ENCODE measurements at places on chromosomes 3 and 15.
A peak's percentile ranks its signal among the peaks of the same experiment; 100 is the strongest.

GRCh38 chr15:68502398-68502901 lies 70.5 kb upstream of the ITGA11 start:
- DNase-seq, result no peak

GRCh38 chr3:188156056-188156455 lies 2.1 kb downstream of the LPP start:
- DNase-seq, result no peak

DNA sequence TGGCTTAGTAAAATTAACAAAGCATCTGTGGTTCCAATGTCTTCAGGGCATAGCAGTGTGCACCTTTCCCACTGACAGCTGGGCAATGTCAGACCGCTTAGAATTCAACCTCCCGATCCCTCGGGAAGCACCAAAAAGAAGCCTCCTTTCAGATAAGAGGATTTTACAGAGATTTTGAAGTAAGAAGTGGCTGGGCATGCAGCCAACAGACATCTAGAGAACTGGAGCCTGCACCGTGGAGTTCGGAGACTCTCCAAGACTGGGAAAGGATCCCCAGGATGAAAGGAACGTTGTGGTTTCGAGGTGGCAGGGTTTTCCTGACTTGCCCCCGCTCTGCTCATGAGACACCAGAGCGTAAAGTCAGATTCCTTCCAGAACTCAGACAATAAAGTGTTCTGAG lies 5.3 kb downstream of the FAM174B start:
- no peak for DNase-seq

- DNase-seq, result peak; percentile 27
These were observed 69.7 kb upstream of the LRRFIP2 start for GRCh38 chr3:37243820-37244748.

- no peak for DNase-seq
These were observed 19.8 kb upstream of the CHCHD6 start for GRCh38 chr3:126684218-126684751.

DNA sequence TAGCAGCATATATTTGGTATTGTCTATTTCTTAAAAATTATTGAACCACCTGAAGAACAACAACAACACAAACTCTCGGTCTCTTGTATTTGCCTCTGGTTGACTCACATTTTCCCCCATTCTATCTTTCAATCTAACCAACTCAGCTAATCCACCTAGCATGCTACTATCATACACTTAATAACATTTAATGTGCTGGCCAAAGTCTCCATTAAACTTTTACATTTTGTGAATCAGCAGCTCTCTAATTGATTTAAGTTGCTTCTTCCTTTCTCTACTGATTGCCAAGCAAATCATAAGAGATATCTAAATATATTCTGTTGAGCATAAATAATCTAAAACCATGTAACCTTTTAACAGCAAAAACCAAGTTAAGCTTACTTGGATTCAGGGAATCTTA lies 631.7 kb downstream of the IGSF11 start:
- no peak for DNase-seq

DNA sequence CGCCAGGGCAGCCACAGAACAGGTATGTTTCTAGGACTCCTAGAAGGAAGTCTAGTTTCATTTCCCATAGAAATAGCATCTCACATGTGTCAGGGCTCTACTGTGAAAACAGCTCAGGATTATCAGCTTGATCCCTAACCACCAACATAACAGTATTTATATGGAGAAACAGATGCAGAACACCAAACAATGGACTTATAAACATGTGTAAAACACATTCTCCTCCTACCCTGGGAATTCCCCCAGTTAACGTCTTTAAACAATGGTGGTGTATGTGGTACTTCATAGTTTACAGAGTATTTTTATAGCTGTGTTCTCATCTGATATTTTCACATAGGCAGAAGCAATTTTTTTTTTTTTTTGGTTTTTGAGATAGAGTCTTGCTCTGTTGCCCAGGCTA lies 9.7 kb downstream of the TNFSF10 start:
- DNase-seq, result peak; percentile 84

DNA sequence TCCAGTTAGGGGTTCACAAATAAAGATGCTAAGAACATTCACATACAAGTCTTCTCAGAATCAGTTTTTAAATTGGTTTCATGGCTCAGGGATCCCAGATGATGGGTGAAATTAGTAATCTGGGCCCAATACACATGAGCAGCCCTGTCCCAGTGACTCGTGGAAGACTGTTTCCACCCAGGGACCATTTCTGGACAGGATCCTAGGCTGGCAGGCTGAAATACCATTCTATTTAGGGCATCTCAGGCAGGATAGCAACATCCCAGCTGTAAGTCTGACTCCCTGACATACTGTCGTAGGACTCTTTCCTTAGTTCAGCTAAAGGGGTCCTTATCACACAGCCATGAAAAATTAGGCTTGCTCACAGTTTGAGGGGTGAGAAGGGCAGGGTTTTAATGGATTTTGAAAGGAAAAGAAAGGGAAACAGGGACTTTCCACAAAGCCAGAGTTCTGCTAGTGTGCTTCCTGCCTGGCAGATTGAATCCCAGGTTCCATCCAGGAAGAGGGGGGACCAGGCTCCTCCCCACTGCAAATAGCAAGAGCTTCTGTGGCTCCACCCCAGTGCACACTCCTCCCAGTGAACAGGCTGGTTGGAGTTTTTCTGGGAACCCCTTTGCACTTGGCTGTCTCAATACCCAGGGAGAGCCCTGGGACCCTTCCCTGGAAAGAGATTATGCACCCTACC lies 41.3 kb upstream of the LYZL4 start:
- no peak for DNase-seq

GRCh38 chr3:56458496-56459103 lies 9.7 kb downstream of the ERC2 start:
- no peak for DNase-seq

- DNase-seq, result peak; percentile 65
These were observed 31.8 kb downstream of the FSTL1 start for GRCh38 chr3:120418866-120419490.

DNA sequence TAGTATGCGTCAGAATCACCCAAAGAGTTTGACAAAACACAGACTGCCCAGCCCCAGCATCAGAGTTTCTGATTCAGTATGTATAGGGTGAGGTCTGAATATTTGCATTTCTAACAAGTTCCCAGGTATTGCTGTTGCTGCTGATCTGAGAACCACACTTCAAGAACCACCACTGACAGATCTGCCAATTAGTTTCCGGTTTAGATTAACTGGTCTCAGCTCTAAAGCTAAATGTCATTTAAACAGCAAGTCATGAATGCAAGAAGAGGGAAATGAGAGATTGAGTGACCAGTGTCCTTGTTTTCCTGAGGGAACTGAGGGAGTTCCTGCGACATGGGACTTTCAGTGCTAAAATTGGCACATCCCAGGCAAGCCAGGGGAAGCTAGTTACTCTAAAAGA lies 305.0 kb downstream of the ZNF385D start:
- no peak for DNase-seq

DNA sequence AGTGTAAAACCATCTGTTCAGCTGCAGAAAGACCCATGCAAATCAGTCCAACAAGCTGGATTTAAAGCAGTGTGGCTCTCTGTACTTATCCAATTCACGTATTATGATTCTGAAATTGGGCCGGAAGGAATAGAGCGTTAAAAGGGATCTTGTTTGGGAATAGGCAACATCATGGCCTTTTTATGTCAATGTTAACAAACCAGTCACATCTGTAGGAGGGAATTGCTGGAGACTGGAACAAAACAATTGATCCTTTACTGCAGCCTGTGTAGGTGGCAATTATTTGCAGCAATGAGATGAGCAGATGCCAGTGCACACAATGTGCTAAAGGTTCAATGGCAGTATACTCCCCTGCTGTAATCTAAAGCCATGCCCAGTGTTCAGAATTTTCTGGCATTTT lies 887.4 kb upstream of the ROBO1 start:
- no peak for DNase-seq

GRCh38 chr3:64224826-64225610 lies at the start of gene PRICKLE2:
TSS of gene PRICKLE2 (minus strand) at chr3:64225466. CDS start at chr3:64198927, 26,539 bp downstream.
- peak; percentile 87 for DNase-seq

DNA sequence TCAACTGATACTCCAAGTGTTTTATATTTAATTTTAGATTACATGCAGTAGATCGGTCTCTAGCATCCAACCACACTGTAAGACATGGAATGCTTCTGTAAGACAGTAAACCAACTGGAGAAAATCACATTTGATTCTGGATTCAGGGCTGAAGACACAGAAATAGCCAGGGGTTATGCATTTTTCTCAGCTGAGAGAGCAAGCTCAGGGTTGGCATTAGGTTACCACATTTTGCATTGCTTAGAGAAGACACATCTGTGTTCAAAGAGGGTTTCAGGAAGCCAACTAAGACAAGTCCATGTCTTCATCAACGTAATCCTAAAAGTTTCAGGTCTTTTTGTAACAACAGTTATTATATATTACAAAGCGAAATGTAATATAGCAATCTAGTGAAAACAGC lies 27.7 kb upstream of the UNC13C start:
- DNase-seq, result no peak

DNA sequence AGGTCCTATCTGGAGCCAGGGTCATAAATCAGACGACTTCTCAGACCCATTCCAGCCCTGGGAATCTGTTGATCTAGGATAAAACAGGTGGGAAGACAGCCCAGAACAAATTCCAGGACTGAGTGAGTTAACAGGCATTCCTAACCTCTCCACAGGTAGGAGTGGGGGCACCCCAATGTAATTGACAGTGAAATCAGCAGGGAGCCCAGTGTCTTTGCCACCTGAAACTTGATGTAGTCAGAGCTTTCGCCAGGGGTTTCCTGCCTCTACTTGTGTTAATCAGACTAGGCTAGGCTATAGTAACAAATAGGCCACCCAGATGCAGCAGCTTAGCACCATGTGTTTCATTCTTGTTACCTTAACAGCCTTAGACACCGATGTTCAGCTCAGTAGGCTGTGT lies 2.7 kb upstream of the HEG1 start:
- no peak for DNase-seq

DNA sequence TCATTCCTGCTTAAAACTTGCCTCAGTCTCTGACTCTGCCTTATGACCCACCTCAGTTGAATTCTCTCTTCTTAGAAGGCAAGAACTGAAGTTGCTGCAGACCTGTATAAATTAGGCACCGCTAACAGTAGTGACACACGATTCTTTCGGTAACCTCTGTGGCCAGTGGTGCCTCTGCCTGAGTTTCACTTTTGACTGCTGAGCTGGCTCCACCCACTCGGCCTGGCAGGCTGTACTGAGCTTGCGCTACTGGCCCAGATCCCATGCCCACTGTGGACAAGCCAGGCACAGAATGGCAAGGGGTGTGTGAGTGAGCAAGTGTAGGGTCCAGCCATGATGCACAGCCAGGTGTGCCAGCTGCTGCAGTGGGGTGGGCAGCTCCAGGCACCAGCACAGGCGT lies 19.1 kb upstream of the EIF1B start:
- DNase-seq, result peak; percentile 6

All from H4 (cell line).